8988T (cell line): ENCODE measurements at places on chromosomes 2 and 18.
A peak's percentile ranks its signal among the peaks of the same experiment; 100 is the strongest.

GRCh38 chr18:34448662-34449061, 223.9 kb upstream of the NOL4 start:
- DNase-seq = no peak

- DNase-seq = no peak
These were observed 122.9 kb upstream of the MSTN start for GRCh38 chr2:190185380-190185779.

- DNase-seq = no peak
These were observed 98.7 kb downstream of the BCL2 start for GRCh38 chr18:63220903-63221302.

DNA sequence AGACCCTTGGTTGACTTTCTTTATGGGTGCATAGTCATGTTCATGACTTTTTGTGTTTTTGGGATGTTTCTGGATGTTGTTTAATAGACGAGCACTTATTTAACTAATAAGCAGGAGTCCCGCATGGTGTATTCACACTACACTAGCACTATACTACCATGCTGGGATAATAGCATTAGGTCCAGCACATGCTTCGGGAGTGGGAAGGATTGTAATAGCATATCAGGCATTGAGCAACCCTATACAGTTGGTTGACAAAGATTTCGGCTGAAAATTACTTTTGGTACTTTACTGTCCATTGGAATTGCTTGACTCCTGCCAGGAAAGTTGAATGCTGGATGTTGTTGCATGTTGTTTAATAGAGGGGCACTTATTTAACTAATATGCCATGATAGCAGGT, 2.8 kb downstream of the SH3RF3 start:
- DNase-seq = no peak

DNA sequence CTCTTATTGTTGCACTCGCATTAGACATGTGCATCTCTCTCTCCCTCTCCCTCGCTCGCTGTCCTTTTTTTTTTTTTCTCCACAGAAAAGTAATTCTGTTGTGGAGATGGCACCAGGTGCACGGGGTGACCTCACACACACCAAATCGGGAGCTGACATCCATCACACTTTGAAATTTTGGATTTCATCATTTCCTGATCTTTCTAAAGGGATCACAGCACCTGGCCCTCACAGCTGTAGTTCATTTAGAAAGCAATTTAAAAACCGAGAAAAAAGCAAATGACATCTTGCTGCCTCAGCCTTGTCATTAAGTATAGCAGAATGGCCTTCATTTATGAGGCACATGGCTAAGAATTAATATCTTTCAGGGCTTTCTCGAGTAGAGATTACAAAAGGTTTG, 717.2 kb downstream of the RNF144A start:
- no peak for DNase-seq

GRCh38 chr18:14100503-14101286, 31.5 kb downstream of the ZNF519 start:
- DNase-seq = no peak

- DNase-seq = no peak
These were observed 35.6 kb upstream of the UBE2F start for GRCh38 chr2:237931205-237931721.

GRCh38 chr2:72859831-72860262, 27.4 kb upstream of the SPR start:
- no peak for DNase-seq

DNA sequence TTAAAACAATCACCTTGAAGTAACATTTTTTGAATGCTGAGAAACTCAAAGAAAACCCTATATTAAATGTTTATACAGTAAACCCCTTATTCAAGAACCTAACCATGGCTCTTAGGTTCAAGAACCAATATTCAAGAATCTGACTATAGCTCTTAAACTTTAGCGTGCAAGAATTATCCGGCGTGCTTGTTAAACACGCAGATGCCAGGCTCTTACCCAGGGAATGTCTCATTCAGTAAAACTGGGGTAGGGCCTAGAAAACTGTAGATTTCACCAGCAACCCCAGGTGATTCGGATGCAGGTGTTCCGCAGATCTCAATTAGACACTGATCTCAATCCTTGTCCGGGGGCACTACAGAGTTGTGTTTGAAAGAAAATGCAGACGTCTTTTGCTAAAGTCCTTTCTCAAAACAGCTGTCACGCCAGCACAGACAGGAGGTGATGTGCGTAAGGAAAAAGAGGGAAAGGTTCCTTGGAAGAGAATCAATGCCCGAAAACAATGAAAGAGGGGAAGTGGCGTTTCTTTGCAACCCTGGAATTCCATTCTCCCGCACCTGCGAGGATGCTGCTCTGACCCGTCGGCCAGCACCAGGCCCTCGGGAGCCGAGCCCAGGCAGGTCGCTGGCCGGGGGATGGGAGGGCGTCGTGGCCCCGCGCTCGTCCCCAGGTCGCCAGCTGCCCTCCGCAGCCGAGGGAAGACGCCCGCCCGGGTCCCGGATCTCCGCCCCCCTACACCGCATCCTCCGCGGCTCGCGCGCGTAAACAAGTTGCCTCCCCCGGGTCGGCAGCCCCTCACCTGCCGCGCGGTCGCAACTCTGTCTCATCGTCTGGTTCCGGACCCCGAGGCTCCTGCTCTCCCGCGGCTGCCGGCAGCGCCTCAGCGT, 851 bp downstream of the EIF2AK3 start:
- peak; percentile 26 for DNase-seq

GRCh38 chr2:45889620-45890370, 238.3 kb downstream of the PRKCE start:
- no peak for DNase-seq

DNA sequence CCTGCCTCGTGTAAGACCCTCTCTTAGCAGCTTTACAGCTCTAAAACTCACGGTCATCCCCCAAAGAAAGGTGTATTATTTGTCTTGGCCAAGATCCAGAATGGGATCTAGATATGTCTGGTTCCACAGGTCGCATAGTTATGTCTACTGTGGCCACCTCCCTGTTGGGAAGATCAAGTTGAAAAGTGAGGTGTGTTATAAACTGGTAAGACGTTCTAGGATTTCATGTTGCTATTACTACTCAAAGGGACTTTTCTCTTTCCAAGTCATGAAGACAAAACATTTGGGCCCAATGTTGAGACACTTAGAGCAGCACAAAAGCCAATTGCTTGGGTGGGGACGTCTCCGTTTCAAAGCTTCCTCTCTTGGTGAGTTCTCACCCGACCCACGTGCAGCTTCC, 766.0 kb downstream of the RNF144A start:
- DNase-seq = no peak

- no peak for DNase-seq
These were observed 19.8 kb downstream of the SPIRE1 start for GRCh38 chr18:12637901-12638643.

DNA sequence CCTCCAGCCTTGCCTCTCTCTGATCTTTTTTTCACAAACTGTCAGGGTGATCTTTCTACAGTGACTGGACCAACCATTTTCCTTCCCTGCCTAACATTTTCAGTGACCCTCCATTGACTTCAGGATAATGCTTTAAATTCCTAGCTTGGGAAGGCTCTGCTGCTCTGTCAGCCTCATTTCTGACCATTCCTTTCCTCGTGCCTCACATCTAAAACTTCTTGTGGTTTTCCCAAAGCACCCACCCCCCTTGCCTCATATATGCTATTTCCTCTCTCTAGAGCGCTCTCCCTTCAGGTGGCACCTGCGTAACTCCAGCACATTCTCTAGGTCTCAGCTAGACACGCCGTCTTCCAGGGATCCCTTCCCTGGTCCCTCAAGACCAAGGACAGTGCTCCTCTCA, 37.2 kb downstream of the DRC1 start:
- DNase-seq = no peak

DNA sequence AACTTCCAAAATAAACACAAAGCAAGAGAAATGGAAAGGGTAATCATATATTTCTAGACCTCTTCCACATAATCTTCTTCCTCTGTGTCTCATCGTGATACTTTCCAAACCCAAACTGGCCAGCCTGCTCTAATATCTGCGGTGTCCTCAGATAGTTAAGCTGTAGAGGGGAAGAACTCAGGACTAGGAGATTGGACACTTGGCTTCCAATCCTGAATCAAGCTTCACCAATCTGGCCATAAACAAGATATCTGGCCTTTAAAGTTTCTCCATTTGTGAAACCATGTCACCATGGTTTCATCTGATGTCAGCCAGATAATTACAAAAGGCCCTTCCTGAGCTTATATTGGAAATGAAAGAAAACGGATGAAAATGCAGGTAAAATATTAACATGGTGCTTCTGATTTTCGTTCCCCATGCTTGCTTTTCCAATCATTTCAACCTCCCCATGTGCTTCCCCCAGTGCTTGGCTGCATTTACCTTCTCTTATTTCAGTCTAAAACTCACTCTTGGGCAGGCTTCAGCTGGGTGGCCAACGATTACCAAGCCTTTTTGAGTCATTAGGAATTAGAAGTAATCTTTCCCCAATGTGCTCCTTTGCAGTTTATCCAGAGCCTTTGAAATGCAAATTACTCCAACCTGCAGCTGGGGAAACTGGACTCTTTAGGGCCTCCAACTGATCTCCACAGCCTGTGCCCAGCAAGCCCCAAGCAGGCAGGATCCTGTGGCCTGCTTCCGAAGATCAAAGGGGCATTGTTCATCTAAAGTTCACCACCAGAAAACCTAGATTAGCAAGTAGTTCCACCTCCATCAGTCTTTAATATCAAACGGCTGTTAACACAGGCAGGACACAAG, 44.5 kb upstream of the MYCN start:
- no peak for DNase-seq
